ENCODE measurements at places on chromosomes 13 and 19.

- no peak for DNase-seq
Observed at GRCh38 chr13:101204270-101205020, 211.9 kb downstream of the NALCN start.

DNA sequence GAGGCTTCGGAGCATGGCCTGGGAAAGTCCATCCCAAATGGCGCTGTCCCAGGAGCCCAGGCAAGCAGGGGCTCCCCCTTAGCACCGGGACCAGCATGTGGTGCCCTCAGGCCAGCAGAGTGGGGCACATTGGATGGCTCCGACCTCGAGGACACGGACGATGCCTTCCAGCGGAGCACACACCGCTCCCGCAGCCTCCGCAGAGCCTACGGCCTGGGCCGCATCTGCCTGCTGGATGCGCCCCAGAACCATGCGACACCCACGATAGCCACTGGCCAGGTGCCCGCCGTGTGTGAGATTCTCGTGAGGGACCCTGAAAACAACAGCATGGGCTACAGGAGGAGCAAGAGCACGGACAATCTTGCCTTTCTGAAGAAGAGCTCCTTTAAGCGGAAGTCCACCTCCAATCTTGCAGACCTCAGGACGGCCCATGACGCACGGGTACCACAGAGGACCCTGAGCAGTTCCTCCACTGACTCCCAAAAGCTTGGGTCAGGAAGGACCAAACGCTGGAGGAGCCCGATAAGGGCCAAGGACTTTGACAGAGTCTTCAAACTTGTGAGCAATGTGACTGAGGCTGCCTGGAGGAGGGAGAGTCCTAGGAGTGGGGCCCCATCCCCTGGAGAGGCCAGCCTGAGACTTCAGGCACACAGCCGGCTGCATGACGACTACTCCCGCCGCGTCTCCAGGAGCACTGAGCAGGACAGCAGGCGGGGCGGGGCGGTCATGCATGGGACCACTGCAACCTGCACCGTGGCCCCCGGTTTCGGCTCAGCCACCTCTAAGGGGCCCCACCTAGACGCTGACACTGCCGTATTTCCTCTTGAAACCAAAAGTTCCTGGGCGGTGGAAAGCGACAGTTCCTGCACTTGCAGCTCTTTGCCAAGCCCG lies 63.1 kb downstream of the SPATA13 start:
- no peak for DNase-seq

- DNase-seq = peak; percentile 51
Observed at GRCh38 chr19:49056101-49056901, 1.2 kb downstream of the CGB7 start.

- DNase-seq = no peak
Observed at GRCh38 chr13:90485436-90485835, 862.1 kb upstream of the MIR17HG start.

DNA sequence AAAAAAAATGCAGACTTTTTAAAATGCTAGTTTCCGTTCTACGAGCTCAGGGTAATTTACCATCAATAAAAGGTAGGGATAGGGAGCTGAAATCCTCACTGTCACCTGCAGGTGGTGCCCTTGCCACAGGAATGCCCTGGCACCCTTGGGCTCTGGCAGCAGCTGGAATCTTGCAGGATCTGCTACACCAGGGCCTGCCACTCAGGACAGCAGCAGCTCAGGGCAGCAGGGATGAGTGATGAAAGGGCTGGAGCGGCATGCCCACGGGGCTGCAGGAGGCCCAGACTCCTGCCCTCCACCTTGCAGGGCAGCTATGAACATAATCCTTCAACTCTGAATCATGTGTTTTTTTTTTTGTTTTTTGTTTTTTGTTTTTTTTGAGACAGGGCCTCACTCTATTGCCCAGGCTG lies 54.0 kb downstream of the GNG7 start:
- peak; percentile 72 for DNase-seq

GRCh38 chr19:13864046-13864666 lies 12.8 kb upstream of the NANOS3 start:
- DNase-seq = no peak

DNA sequence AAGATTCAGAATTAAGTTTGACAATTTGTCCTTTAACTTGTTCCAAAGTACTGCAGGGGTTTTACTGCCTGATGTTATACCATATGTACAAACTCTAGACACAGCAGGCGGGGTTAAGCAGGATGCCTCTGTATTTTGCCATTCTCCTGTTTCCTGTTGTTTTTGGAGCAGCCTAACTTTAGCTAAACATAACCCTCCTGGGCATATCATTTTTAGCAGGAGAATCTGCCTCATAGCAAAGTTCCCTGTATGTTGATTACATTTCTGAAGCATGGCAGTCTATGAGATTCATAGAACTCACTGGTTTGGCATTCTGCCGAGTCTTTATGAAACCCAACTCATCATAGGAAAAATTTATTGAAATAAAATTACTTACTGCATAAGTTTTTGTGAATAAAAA lies 5.2 kb downstream of the LHFPL6 start:
- no peak for DNase-seq

GRCh38 chr13:90908792-90909191 lies 438.7 kb upstream of the MIR17HG start:
- DNase-seq = no peak

- DNase-seq = no peak
Observed at GRCh38 chr19:50321831-50322230, 7.3 kb downstream of the KCNC3 start.

GRCh38 chr19:16522559-16523377 lies 19.5 kb downstream of the CHERP start:
- no peak for DNase-seq

- no peak for DNase-seq
Observed at GRCh38 chr19:27843861-27844260, 1369.1 kb downstream of the UQCRFS1 start.

DNA sequence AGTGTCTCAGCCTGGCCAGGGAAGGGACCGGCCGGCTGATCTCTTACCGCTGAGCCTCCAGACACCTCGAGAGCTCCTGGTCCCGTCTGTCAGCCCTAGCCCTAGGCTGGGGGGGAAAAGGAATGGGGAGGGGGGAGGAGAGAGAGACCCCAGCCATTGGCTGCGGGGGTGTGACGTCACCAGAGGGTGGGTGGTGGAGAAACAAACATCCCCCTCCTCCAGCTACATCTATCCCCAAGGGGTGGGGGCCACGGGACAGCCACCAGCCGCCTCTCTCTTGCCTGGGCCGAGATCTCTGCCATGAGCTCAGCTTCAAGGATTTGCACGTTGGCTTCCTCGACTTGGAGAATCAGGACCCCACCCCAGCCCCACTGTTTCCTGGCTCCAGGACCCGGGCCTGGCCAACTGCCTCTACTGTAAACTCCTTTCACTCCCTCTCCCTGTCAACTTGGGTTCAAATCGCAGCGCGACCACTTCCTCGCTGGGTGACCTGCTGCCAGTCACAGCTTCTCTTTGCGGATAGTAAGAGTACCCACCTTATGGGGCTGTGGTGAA lies at the start of gene PRX:
TSS of gene PRX (minus strand) at position 88 of the 555 bp plus-strand sequence. CDS start 5,446 bp downstream, outside the sequence.
- no peak for DNase-seq

DNA sequence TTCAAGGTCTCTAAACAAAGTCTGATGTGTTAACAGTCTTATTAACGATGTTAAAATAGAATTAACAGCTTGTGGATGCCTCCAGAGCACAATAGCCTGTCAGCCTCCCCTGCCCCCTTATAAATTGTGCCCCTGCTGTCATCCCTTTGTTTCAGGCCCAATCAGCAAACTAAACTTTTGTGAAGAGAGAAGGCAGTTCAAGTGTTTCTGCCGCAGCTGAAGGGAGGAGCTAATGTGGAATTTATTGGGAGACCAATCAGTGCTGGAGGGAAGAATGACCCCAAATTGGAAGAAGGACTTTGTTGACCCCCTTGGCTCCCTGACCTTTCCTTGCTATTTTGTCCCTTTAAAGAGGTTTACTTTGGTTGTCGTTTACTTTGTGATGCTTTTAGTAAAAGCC lies 160.5 kb downstream of the TM9SF2 start:
- DNase-seq = no peak

DNA sequence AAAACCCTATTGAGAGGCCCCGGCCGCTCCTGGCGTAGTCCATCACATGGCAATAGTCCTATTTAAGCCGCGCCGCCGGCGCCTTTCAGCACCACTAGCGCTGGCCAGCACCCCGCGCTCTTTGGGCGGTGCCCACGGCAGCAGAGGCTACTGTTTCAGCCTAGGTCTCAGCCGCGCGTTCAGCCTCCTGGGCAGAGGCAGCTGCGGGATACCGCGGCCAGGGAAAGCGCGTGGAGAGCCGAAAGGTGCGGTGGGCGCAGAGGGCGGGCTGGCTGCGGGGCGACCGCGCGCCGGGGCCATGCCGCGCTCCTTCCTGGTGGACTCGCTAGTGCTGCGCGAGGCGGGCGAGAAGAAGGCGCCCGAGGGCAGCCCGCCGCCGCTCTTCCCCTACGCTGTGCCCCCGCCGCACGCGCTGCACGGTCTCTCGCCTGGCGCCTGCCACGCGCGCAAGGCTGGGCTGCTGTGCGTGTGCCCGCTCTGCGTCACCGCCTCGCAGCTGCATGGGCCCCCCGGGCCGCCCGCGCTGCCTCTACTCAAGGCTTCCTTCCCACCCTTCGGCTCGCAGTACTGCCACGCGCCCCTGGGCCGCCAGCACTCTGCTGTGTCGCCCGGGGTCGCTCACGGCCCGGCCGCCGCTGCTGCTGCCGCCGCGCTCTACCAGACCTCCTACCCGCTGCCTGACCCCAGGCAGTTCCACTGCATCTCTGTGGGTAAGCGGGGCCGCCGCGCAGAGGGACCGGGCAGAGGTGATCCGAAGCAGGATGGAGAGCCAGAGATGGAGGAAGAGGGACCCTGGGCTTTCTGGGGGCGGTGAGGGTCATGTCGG lies at the start of gene GSX1:
TSS of gene GSX1 (plus strand) at position 91 of the 826 bp plus-strand sequence. CDS start at position 299, 208 bp downstream.
- peak; percentile 47 for DNase-seq

GRCh38 chr19:6393983-6394412 lies 1.0 kb upstream of the GTF2F1 start:
- no peak for DNase-seq

DNA sequence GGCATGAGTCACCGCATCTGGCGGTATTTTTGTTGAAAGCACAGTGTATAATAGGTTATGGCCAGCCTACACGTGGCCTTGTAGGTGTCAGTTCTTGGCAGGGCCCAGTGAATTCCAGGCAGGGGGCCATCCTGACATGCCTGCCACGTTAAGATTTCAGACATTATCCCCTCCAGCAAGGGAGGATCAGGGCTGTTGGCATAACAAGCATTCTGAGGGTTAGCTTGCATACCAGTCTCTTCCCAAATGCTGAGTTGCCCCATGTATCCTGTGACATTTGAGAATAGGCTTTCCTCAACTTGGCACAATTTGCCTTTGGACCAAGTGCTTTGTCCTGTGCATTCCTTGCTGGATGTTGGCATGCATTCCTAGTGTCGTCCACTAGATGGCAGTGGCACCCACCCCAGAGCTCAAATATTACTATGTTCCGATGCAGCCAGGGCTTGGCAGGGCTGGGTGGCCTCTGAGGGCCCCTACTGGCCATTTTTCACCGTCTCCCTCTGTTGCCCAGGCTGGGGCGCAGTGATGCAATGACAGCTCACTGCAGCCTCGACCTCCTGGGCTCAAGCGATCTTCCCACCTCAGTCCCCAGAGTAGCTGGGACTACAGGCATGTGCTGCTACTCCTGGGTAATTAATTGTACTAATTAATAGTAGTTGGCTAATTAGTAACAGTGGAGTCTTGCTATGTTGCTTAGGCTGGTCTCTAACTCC lies 31.2 kb downstream of the NLRP12 start:
- peak; percentile 77 for DNase-seq

DNA sequence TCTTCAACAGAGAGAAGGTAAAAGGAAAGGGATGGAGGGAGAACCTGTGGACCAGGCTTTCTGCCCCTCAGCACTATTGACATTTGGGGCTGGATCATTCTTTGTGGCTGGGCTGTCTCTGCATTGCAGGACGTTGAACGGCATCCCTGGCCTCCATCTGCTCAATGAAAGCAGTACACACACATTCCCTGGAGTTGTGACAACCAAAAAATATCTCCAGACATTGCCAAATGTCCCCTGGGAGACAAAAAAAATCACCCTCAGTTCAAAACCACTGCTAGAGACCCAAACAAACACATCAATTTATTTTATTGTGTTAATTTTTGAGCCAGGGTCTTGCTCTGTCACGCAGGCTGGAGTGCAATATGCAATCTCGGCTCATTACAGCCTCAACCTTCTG lies 43.3 kb downstream of the INSR start:
- DNase-seq = no peak

DNA sequence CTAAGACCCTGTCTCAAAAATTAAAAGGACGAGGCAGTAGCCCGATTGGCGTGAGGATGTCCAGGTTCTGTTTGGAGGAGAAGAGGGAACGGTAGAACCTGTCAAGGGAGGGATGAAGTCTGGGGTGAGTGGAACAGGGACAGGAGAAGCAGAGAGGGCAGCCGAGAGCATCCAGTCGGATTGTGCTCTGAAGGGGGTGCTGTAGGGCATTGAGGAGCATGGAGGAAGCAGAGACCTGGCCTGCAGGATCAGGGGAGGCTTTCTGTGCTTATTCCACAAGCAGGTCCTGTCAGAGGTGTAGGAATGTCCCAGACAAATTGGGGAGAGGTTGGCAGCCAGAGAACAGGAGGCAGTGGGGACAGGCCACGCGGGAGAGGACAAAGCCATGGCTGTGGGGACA lies 14.1 kb downstream of the AP2A1 start:
- DNase-seq = no peak

GRCh38 chr13:37914781-37915391 lies 45.3 kb upstream of the TRPC4 start:
- no peak for DNase-seq

DNA sequence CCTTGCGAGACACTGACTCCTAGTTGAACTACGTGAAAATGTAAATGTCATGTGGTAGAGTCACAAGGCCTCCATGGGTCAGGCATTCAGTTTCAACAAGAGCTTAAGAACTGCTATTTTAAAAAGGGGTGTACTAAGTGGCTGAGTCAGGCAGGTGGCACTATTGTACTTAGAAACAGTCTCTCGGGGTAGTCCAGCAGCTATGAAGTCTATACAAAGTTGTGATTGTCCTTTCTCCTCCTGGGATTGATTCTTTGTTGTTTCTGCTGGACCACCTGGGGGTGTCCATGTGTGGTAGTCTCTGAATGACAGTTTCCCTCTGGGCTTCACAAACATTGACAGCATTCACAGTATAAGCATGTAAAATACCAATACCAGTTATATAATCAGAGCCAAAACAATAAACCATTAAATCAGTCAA lies 33.0 kb downstream of the UGGT2 start:
- DNase-seq = peak; percentile 39

DNA sequence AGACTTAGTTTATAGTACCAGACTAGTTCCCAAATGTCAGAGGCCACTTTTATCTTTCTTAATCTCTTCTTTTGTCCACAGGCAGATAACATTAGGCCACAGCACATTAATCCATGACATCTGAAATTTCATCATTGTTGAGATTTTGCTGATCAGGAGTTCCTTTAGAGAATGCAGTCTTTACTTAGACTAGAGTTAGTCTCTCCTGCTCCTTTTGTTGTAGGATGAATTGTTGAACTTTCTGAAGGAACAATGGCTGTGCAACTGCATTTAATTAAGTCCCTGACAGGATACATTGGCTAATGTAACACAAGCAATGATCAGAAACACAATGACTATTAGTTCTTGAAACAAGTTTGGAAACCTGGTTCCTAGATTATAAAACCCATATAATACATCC lies 266.3 kb downstream of the PCDH20 start:
- DNase-seq = no peak

- DNase-seq = no peak
Observed at GRCh38 chr19:2149980-2150793, 1.2 kb downstream of the AP3D1 start.

Measured in prostate gland (tissue), 2 donors.